ENCODE measurements at places on chromosomes 3 and 15. TPM values are rescaled to one million over a fixed set of nuclear protein-coding genes. Genes with fewer than 3 reads are reported as not detected.
A peak's percentile ranks its signal among the peaks of the same experiment; 100 is the strongest.

GRCh38 chr15:83978588-83978987 lies 257.0 kb upstream of the GOLGA6L4 start:
- no peak for DNase-seq

DNA sequence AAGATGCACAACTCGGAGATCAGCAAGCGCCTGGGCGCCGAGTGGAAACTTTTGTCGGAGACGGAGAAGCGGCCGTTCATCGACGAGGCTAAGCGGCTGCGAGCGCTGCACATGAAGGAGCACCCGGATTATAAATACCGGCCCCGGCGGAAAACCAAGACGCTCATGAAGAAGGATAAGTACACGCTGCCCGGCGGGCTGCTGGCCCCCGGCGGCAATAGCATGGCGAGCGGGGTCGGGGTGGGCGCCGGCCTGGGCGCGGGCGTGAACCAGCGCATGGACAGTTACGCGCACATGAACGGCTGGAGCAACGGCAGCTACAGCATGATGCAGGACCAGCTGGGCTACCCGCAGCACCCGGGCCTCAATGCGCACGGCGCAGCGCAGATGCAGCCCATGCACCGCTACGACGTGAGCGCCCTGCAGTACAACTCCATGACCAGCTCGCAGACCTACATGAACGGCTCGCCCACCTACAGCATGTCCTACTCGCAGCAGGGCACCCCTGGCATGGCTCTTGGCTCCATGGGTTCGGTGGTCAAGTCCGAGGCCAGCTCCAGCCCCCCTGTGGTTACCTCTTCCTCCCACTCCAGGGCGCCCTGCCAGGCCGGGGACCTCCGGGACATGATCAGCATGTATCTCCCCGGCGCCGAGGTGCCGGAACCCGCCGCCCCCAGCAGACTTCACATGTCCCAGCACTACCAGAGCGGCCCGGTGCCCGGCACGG lies 991 bp downstream of the SOX2 start:
- no peak for DNase-seq

GRCh38 chr15:85494048-85494777 lies 113.8 kb downstream of the AKAP13 start:
- DNase-seq, result no peak

DNA sequence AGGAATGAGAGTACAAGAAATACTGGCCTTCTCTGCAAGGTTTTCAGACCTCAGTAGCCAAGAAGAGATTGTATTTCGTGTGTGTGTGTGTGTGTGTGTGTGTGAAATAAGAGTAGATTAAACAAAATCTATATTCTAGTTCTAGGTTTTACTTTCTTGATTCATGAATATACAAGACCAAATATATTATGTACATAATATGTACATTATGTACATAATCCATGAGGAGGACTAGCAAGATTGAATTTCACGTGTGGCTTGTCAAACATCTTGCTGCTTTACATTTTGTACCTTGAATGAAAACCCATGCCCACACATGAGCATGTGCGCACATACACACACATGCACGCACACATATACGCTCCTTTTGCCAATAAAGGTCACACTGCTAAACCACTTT lies 18.2 kb upstream of the STT3B start:
- DNase-seq, result no peak

- no peak for DNase-seq
Measured at GRCh38 chr15:101145362-101145761, 106.5 kb downstream of the CHSY1 start.

DNA sequence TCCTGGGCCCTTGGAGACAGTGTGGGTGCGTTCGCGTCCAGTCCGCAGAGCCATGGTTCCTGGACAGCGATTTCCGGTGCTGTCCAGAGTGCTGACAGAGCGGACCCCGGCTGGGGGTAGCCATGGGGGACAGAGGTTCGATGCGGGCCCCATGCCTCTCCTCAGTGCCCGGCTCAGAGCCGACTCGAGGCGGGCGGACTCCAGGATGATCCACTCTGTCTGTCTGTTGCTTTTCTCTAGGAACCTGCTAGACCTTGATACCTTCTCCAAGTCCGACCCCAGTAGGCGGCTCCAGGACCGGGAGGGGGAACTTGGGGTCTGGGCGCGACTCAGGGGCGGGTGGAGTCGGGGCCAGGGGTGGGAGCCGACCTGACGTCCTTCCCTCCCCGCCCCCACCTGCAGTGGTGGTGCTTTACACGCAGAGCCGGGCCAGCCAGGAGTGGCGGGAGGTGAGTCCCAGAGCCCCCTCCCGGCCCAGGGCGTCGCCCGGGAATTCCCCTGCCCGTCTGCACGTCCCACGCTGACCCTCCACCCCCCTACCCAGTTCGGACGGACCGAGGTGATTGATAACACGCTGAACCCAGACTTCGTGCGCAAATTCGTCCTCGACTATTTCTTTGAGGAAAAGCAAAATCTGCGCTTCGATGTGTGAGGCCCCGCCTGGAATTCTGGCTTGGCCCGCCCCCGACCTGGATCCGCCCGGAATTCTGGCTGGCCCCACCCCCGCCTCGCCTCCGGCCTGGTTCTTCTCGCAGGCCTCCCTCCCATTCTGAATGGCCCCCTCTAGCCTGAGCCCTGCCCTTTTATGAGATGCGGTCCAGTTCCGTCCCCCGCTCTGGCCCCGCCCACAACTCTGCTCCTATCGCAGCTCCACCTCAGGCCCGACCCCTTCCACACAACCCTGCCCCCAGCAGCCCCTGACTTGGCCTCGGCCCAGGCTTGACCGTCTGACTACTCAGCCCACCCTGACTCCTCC lies 1.0 kb downstream of the CPNE9 start:
- DNase-seq, result no peak

DNA sequence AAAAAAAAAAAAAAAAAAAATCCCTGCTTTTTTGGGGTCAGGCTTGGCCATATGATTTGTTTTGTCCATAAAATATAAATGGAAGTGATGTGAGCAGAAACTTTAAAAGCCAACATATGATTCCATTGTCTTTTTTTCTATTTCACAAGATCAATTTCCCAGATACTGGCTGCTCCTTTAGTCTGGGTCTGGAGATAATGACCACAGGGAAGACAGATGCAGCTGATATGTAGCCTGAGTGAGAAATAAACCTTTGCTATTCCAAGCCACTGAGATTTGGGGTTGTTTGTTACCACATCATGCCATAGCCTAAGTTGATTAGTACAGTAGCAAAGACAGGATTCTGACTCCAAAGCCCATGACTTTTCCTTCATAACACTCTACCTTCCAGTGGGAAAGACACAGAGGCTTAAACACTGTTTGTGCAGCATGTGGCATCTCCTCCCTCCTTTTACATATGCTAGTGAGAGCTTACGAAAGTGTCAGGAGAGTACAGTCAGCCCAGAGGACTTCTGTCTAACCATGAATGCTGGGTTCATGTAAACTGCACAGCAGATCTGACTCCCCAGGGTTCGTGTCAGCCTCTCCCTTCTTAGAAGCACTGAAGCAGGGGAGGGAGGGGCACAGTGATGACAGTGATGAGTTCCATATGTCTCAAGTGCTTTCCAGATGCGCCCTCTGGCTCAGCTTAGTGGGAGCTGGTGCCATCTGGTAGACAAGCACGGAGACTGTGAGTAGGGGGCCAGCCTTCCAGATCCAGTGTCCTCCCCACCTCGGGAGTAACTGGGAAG lies 36.7 kb upstream of the SLC7A14 start:
- DNase-seq, result no peak

DNA sequence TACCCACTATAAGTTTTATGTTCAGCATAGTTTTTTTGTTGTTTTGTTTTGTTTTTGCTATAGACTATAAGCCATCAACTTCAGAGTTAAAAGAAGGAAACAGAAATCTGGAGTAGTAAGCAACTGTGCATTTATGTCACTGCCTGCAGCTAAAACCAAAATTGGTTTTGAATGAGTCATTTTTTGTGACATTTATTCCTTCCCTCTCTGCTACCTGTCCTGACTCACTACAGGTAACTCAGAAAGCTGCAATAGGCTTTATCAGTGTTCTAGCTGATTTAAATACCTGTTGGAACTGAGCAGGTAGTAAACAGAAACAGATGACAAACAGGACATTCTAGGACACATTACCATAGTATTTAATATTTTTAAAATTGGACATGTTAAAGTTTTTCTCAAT lies 393.3 kb upstream of the WNT5A start:
- DNase-seq, result no peak

GRCh38 chr3:4447295-4447999 lies 19.6 kb downstream of the SUMF1 start:
- no peak for DNase-seq

- no peak for DNase-seq
Measured at GRCh38 chr3:48692551-48692950, 6.8 kb upstream of the NCKIPSD start.

GRCh38 chr15:53559364-53560277 lies 199.8 kb downstream of the WDR72 start:
- no peak for DNase-seq

- DNase-seq, result no peak
Measured at GRCh38 chr3:123119802-123120201, 53.0 kb downstream of the PDIA5 start.

GRCh38 chr15:67967871-67968431 lies 86.2 kb upstream of the PIAS1 start:
- DNase-seq, result peak; percentile 56

GRCh38 chr3:151923901-151924300 lies 50.5 kb downstream of the SUCNR1 start:
- DNase-seq, result no peak

DNA sequence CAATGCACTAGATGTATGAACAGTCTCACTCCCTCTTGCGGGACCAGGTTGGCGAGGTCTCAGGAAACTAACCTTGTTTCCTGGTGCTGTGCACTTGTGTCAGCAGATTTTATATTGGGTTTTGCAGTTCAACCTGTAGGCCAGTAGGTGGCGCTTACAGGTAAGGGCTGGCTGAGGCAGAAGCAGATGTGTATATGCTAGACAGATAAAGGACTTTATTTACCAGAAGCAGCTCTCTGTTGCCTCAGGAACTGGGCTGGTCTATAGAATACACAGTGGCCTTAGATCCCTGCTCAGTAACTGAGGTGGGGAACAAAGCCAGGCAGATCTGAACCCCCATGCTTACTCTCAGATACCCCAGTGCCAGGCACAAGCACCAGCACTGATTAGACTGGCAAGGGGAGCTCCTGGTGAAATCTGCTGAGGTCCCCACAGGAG lies 296.8 kb downstream of the DOCK3 start:
- no peak for DNase-seq

DNA sequence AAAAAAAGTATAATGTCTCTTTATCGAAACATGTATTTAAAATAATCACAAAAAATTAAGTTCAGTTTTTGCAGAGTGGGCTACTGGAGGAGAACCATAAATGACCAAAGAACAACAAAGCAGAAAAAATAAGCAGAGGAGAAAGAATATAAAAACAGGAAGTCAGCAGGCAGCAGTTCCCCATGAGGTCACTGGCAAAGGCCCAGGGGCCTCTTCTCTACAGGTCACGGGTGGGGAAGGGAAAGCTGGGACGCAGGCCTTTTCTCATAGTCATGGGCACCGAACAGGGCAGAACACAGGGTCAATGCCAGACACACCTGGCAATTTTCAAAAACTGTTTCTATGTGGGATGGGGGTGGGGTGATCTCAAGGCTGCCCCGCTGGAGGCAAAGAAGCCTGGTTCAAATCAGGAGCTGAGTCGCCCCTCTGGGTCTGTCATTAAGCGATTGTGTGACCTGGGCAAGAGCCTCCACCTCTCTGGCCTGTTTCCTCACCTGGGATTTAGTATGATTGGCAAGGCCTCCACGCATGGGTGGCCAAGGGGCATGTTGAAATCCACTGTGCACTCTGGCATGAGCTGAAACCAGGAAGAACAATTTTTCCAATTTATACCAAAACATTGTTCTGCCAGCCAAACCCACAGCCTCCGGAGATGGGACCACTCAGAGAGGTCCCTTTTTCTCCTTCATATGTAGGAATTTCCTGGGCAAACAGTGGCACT lies 43.8 kb upstream of the UACA start:
- no peak for DNase-seq

DNA sequence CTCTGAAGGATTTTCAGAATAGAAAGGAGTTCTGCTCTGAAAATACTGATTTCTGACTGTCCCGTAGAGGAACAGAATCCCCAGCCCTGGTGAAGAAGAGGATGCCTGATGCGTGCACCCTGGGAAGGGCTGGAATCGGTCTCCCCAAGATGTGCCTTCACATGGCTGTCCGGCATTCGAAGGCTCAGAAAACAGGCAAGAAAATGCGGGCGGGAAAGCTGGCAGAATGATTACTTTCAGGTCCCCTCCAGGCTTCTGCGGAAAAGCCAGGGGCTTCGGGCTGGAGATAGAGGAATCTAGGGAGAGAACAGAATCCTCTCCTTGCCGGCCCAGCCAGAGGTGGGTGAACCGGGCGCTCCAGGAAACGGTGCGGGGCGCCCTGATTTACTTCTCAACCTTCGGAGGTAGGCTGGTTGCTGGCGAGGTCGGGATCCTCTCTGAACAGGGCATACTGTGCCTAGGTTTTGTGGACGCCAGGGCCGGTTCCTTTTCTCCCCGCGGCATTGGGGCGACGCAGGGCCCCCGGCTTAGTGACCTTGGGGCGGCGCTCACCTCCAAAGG lies 2.5 kb downstream of the FOXL2NB start:
- DNase-seq, result no peak

GRCh38 chr15:74530771-74531143 lies 10.3 kb upstream of the ARID3B start:
- no peak for DNase-seq

DNA sequence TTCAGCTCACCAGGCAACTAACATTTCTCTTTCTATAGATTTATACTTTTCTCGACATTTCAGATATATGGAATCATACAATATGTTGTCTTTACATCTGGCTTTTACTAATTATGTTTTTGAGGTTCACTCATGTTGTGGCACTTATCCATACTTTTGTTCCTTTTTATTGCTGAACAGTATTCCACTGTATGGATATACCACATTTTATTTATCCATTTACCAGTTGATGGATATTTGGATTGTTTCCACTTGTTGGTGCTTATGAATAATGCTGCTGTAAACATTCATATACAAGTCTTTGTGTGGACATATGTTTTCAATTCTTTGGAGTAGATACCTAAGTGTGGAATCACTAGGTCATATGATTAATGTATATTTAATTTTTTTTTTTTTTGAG lies 97.2 kb downstream of the LEKR1 start:
- no peak for DNase-seq

GRCh38 chr3:114308830-114309229 lies 15.0 kb downstream of the TIGIT start:
- no peak for DNase-seq

GRCh38 chr15:89129123-89129815 lies 41.0 kb downstream of the ABHD2 start:
- no peak for DNase-seq

GRCh38 chr3:148601766-148602685 lies 95.7 kb upstream of the AGTR1 start:
- DNase-seq, result no peak

GRCh38 chr3:7793786-7794185 lies 707.8 kb upstream of the LMCD1 start:
- DNase-seq, result no peak

Gene RLBP1
- total RNA-seq, result not detected

Gene EOMES
- 0.48 TPM for total RNA-seq

Gene RYR3
- 2.6 TPM for total RNA-seq

Gene PFKFB4
- total RNA-seq, result 1.8 TPM

Gene RFTN1
- total RNA-seq, result 108 TPM

Gene OCA2
- total RNA-seq, result 0.66 TPM

Gene SAMMSON
- not detected for total RNA-seq

Gene SYNPR
- not detected for total RNA-seq

Gene CCDC14
- 94.7 TPM for total RNA-seq
